ENCODE measurements at places on chromosomes 1 and 21. TPM values are rescaled to one million over a fixed set of nuclear protein-coding genes. Genes with fewer than 3 reads are reported as not detected.

Gene TRIM58
- total RNA-seq: 0.53 TPM

Gene LMOD1
- total RNA-seq: not detected

Gene GJA9
- not detected for total RNA-seq

Gene NAXE
- 45.3 TPM for total RNA-seq

Gene CELF3
- total RNA-seq: not detected

Gene HAPLN2
- 0.24 TPM for total RNA-seq

Gene HES3
- total RNA-seq: not detected

Gene ATP1A4
- total RNA-seq: not detected

Gene CFHR4
- not detected for total RNA-seq

Gene THEMIS2
- 56.8 TPM for total RNA-seq

Gene MFSD2A
- 2.3 TPM for total RNA-seq

Gene FNDC7
- not detected for total RNA-seq

Gene LEFTY2
- not detected for total RNA-seq

Gene SLC16A4
- 0.39 TPM for total RNA-seq

Gene ELAVL4
- total RNA-seq: not detected

Gene TMEM125
- total RNA-seq: not detected

Gene ATP1A2
- not detected for total RNA-seq

Gene MATN1
- not detected for total RNA-seq

Gene FCRL6
- not detected for total RNA-seq

All from activated naive CD4-positive, alpha-beta T cell treated with anti-CD3 and anti-CD28 coated beads, Interleukin-2, amount 10 ng/mL, durations not matched to agents 5 hours and 36 hours (primary cell).